ENCODE measurements at places on chromosomes 4 and X. TPM values are rescaled to one million over a fixed set of nuclear protein-coding genes. Genes with fewer than 3 reads are reported as not detected.

WWC2 gene
- 48.1 TPM for total RNA-seq

TCP11X2 gene
- 6.8 TPM for total RNA-seq

CXCL8 gene
- total RNA-seq, result 4.7 TPM

RAB41 gene
- total RNA-seq, result not detected

IL1RAPL2 gene
- total RNA-seq, result 5.1 TPM

GAGE13 gene
- total RNA-seq, result not detected
